ENCODE measurements at places on chromosomes 2 and 18. TPM values are rescaled to one million over a fixed set of nuclear protein-coding genes. Genes with fewer than 3 reads are reported as not detected.
A peak's percentile ranks its signal among the peaks of the same experiment; 100 is the strongest.

The CIB4 gene
- not detected for total RNA-seq

The SIGLEC15 gene
- 1.2 TPM for total RNA-seq

The ANKRD62 gene
- not detected for total RNA-seq

DNA sequence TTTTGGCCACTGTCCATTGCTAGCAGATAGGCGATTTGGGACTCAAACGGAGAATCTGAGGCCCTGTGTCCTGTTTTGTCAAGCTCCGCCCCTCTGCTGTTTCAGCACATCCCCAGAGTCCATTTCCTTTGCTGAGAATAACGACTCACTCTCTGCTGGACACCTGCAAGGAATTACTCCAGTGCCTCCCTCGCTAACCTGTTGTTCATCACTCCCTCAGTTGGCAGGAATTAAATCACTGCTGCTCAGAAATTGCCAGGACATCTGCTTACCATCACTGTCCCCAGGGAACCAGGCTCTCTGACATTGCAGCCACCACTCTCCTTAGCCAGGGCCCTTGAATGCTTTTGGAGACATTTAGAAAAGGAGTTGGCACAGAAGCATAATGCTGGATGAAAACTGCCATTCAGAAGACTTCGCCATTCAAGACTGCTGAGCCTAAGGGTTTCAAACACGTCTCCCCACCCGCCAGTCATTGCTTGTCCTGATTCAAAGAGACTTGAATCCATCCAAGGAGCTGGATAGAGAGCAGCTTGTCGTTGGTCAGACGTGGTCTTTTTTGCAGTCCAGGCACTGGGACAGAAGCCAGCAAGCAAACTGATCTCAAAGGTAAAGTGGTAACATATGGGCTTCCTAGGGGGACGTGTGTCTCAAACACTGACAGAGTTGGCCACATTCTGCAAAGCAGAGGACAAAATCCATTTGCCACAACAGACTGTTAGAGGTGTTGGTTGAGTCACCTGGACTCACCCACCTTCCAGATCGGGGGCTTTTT lies 155.3 kb downstream of the UXS1 start:
- H3K27me3 ChIP-seq: no peaks in the 10 kb centered on the region
- H3K4me3 ChIP-seq: no peak overlapping the region
- no peaks in the 10 kb centered on the region for H3K36me3 ChIP-seq
- no peak for DNase-seq

GRCh38 chr2:155310589-155310988 lies 612.1 kb downstream of the KCNJ3 start:
- no peaks in the 10 kb centered on the region for H3K27me3 ChIP-seq
- no peaks in the 10 kb centered on the region for H3K4me1 ChIP-seq
- DNase-seq: no peak
- H3K36me3 ChIP-seq: no peaks in the 10 kb centered on the region

DNA sequence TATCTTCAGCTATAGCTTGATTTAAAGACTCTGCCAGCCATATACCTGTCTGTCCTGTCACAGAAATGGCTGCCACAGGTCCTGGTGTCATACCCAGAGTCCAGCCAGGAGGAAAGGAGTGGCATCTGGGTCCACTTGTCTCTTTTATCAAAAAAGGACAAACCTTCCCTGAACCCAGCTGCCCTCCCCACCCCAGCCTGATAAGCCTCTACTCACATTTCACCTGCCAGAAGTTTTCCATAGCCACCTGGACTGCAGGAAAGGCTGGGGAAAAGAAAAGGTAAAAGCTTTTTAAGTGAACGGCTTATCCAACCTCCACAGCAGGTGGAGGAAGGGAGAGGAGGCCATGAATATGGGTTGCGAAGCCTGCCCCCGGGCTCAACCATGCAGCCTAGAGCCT lies 32.8 kb downstream of the TMEM163 start:
- H3K4me1 ChIP-seq: no peaks in the 10 kb centered on the region
- H3K4me3 ChIP-seq: no peak overlapping the region
- no peak overlapping the region for H3K27ac ChIP-seq
- no peaks in the 10 kb centered on the region for H3K36me3 ChIP-seq
- H3K27me3 ChIP-seq: no peaks in the 10 kb centered on the region
- no peak for DNase-seq

DNA sequence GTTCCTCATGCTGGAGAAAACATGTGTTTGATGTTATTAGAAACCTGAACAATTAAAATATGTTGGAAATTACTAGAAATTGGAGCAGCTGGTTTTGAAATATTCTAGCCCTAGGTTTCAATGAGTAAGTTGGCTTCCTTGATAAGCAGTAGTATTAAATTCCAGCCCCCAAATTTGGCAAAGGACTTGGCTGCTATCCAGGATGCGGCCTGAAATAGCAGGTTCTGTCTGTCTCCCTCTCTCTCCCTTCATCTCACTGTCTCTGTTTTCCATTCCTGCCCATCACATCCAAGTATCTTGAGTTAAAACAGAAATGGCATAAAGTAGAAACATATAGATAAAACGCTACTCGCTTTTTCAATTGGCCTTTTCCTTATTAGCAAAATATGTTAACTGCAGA lies 20.9 kb upstream of the GPR45 start:
- H3K27ac ChIP-seq: no peak overlapping the region
- DNase-seq: no peak
- H3K27me3 ChIP-seq: no peaks in the 10 kb centered on the region
- no peak overlapping the region for H3K4me3 ChIP-seq
- H3K4me1 ChIP-seq: no peaks in the 10 kb centered on the region
- H3K36me3 ChIP-seq: no peaks in the 10 kb centered on the region

DNA sequence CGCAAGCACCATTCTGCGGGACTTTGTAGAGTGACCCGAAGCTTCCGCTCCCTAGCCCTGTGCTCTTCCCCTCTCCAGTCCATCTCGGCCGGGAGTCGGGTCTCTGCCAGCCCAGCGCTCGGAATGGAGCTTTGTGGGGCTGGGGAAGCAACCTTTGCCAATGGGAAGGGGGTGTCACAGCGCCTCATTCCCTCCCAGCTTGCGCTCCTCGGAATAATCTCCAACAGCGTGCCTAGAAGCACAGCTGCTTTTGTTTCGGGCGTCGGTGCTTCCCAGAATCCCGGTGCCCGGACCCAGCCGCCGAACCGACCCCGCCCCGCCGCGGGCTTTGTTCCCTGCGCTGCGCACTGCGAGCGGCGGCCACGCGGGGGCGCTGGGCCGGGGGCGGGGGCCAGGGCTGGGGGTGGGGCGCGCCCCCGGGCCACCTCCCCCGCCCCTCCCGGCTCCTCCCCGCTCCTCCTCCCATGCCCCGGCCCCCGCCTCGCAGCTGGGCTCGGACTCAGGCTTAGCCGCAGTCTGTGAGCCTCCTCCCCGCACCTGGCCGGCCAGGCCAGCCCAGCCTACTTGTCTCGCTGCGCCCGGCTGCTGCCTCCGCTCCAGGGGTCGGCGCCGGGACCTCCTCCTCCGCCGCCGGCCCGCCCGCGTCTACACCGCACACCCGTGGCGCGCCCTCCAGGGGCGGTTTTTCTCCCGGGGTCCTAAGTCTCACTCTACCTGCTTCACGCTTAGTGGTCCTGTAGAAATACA lies 77.7 kb upstream of the SMAD2 start:
- H3K4me1 ChIP-seq: no peaks in the 10 kb centered on the region
- peak; percentile 90 for DNase-seq
- H3K36me3 ChIP-seq: no peaks in the 10 kb centered on the region

GRCh38 chr2:232502911-232503808 lies 15.5 kb upstream of the ECEL1 start:
- H3K4me3 ChIP-seq: peak overlapping the region; percentile 6
- H3K4me1 ChIP-seq: no peaks in the 10 kb centered on the region
- no peak overlapping the region for H3K27ac ChIP-seq

DNA sequence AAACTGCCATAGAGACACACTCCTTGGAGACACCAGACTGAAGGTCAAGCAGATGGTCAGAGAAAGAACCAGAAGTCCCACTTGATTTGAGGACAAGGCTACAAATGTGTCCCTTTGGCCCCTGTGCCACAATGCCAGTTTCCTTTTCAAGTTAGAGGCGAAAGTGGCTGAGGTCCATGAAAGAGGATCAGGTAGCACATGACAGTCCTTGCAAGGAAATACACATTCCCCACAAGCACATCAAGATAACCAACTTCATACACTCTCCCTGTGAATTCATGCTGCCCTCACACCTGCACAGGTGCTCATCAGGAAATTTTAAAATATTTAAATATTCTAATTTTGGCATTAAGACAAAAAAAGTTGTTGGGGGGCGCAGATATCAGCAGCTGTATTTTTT lies 218.6 kb downstream of the TCF4 start:
- DNase-seq: no peak
- no peaks in the 10 kb centered on the region for H3K27me3 ChIP-seq
- no peak overlapping the region for H3K27ac ChIP-seq
- no peaks in the 10 kb centered on the region for H3K4me1 ChIP-seq
- no peak overlapping the region for H3K4me3 ChIP-seq
- no peaks in the 10 kb centered on the region for H3K36me3 ChIP-seq

DNA sequence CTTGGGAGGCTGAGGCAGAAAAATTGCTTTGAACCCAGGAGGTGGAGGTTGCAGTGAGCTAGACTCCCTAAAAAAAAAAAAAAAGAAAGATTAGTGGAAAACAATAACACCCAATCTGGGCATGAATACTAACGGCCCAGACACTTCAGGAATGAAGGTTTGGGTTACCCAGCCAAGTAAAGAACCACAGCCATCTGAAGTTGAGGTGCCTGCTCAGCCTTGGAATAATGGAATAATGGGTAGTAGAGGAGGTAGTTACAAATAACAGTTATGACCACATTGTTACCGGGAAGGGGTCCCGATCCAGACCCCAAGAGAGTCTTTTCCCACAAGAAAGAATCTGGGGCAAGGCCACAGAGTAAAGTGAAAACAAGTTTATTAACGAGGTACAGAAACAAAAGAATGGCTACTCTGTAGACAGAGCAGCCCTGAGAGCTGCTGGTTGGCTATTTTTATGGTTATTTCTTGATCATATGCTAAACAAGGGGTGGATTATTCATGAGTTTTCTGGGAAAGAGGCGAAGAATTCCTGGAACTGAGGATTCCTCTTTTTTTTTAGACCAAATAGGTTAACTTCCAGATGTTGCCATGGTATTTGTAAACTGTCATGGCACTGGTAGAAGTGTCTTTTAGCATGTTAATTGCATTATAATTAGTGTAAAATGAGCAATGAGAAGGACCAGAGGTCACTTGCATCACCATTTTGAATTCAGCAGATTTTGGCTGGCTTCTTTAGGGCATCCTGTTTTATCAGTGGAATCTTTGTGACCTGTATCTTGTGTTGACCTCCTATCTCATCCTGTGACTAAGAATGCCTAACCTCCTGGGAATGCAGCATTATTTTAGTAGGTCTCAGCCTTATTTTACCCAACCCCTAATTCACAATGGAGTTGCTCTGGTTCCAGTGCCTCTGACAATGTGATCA lies 96.2 kb upstream of the HAAO start:
- peaks cover 4% of the 10 kb centered on the region for H3K4me1 ChIP-seq
- no peak for DNase-seq
- no peak overlapping the region for H3K27ac ChIP-seq
- H3K36me3 ChIP-seq: no peaks in the 10 kb centered on the region
- H3K4me3 ChIP-seq: no peak overlapping the region
- no peaks in the 10 kb centered on the region for H3K27me3 ChIP-seq

DNA sequence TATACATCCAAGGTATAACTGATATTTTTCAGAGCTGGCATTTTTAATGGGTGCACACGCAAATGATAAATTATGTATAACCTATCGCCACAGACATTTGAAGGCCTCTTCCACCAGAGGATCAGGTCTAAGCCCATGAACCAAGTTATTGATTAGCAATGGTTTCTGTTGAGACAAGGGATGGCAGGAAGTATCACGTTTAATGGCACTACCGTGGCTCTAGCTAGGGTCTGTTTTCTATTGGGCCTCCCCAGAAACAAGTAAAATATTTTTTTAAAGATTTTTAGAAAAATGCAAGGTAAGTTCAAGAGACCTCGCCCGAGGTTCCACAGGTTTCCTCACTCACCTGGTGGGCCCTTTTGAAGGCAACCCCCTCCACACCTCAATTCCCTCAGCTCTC lies 667 bp downstream of the GFPT1 start:
- H3K36me3 ChIP-seq: no peaks in the 10 kb centered on the region
- H3K27ac ChIP-seq: no peak overlapping the region
- H3K27me3 ChIP-seq: no peaks in the 10 kb centered on the region
- no peaks in the 10 kb centered on the region for H3K4me1 ChIP-seq
- H3K4me3 ChIP-seq: peak overlapping the region; percentile 80

- no peak overlapping the region for H3K27ac ChIP-seq
- no peaks in the 10 kb centered on the region for H3K4me1 ChIP-seq
- no peaks in the 10 kb centered on the region for H3K27me3 ChIP-seq
- no peak for DNase-seq
Observed at GRCh38 chr2:157933160-157933920, 57.2 kb upstream of the ACVR1 start.

GRCh38 chr2:211390536-211391188 lies 834.3 kb downstream of the CPS1 start:
- no peaks in the 10 kb centered on the region for H3K4me1 ChIP-seq
- H3K27ac ChIP-seq: no peak overlapping the region
- H3K4me3 ChIP-seq: no peak overlapping the region
- no peaks in the 10 kb centered on the region for H3K27me3 ChIP-seq

- no peaks in the 10 kb centered on the region for H3K27me3 ChIP-seq
- no peak overlapping the region for H3K27ac ChIP-seq
- no peak for DNase-seq
- no peaks in the 10 kb centered on the region for H3K36me3 ChIP-seq
Observed at GRCh38 chr2:16216558-16216945, 276.2 kb downstream of the MYCN start.

DNA sequence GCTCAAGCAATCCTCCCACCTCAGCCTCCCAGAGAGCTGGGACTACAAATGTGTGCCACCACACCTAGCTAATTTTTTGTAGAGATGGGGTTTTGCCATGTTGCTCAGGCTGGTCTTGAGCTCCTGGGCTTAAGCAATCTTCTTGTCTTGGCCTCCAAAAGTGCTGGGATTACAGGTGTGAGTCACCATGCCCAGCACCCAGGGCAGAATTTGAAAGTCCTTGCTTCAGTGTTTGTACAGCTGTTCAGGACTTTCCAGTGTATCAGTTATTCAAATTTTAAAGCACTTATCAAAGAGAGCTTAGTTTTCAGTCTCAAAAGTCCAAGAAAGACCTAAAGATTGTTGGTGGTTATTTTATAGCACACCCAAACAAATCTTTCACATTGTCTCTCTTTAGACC lies 43.6 kb upstream of the VPS54 start:
- DNase-seq: no peak
- H3K4me3 ChIP-seq: no peak overlapping the region
- no peaks in the 10 kb centered on the region for H3K4me1 ChIP-seq
- no peak overlapping the region for H3K27ac ChIP-seq

DNA sequence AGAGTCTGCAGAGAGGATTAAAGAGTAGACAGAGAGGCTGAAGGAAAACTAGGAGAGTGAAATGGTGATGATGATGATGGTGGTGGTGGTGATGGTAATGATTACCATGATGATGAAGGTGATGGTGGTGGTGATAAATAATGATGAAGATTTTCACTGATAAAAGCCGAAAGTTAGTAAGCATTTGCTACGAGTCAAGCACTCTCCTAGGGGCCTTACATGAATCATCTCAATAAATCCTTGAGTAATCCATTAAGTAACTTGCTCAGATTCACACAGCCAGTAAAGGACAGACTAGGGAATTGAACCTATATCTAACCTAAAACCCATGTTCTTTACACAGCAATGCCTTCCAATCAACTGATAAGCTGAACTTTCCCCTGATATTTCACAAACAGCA lies 106.7 kb upstream of the PGAP1 start:
- no peak for DNase-seq
- H3K27me3 ChIP-seq: no peaks in the 10 kb centered on the region
- H3K4me3 ChIP-seq: no peak overlapping the region
- H3K4me1 ChIP-seq: peaks cover 1% of the 10 kb centered on the region
- H3K36me3 ChIP-seq: peaks cover 2% of the 10 kb centered on the region

Data from aorta (tissue), 5 donors.